ENCODE measurements at places on chromosomes 7 and 10. TPM values are rescaled to one million over a fixed set of nuclear protein-coding genes. Genes with fewer than 3 reads are reported as not detected.

Gene NFKB2
- 83.6 TPM for total RNA-seq

DNA sequence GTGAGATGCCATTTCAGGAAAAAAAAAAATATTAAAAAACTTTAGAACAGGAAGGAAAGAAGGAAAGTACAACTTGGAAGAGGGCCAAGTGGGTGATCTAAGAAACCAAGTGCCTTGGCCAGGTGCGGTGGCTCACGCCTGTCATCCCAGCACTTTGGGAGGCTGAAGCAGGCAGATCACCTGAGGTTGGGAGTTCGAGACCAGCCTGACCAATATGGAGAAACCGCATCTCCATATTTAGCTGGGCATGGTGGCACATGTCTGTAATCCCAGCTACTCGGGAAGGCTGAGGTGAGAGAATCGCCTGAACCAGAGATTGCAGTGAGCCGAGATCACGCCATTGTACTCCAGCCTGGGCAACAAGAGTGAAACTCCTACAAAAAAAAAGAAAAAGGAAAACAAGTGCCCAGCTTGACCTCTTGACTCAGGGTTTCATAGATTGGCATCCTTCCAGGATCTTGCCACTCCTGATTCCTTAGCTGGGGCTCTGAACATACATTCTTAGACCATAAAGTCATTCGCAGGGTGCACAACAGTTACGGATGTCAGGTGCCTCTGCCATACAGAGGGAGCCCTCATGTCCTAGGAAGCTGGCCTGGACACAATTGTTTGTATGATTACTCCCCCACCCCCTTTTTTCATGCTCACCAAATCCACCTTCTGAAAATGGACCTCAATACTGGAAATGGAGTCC is 2.1 kb upstream of the GUSB start:
- DNase-seq: peak; percentile 53

DNA sequence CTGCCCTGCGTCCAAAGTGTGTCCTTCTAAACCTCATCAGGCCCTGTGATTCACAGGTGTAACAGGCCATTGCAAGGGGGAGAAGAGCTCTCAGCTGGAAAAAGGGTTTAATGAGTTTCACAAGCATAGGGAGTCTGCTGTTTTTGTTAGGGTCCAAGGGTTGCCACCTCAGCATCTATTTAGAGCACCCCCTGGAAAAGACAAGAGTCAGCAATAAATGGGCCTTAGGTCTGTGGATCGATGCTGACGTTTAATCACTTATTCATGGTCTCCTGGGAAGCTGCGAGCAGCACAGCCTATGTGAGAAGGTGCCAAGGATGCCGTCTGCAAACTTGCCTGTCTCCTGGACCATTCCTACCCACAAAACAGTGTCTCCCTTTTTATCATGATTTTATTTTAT is 78.4 kb upstream of the BAIAP2L1 start:
- DNase-seq: no peak

Gene HOXA2
- 1.1 TPM for total RNA-seq

DNA sequence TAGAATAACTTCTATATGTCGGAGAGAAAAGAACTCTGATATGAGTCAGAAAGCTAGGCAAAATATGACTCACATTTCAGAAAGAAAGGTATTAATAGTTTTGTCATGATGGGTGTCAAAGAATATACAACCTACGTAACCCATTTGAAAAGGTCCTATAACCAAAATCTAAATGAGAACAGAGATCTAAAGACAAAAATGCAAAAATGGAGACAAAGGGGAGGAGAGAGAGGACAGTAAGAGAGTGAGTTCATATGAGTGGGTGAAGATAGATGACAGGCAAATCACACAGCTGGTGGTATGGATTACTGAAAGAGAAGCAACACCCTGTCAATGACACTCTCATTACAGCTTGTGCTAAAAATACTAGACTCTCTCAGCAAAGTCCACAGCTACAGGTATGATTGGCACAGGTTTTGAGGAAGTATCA is 25.6 kb downstream of the ANKMY2 start:
- DNase-seq: no peak

DNA sequence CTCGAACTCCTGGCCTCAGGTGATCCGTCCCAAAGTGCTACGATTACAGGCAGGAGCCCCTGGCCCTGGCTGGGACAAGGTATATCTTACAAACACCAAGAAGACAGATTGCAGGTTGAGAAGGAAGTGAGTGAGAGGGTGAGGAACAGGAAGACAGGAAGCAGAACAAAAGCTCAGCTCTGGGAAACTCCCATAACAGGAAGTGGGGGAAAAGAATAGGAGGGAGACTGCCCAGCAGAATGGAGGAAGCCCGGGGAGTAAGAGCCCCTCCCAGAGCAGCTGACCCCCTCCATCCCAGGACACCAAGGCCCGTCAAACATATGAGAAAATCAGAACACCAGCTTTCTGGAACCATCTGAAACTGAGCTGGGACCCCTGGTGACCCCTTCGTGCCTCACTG is 2.9 kb downstream of the TECPR1 start:
- no peak for DNase-seq

Gene PTPRZ1
- 0.04 TPM for total RNA-seq

- no peak for DNase-seq
These were observed 36.1 kb downstream of the MAD1L1 start for GRCh38 chr7:2196381-2197378.

DNA sequence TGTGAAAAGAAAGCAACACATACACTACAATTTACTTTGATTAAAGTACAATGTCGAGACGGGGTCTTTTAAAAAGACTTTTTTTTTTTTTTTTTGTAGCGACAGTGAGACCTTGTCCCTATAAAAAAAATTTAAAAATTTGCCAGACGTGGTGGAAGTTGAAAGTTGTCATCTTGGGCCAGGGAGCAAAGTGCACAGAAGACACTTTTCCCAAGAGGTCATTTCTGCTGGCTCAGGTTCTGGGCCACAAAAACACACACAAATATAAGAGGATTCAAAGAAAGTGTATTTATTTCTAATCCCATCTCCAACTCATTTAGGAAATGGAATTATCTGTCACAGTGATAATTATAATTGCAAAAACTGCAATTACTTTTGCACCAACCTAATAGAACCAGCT is 24.7 kb downstream of the SLC26A3 start:
- no peak for DNase-seq

Gene NAT16
- total RNA-seq: not detected

Gene PNLIPRP1
- not detected for total RNA-seq

GRCh38 chr10:44994752-44995530 is 5.8 kb upstream of the ZNF22 start:
- DNase-seq: no peak

Gene FLNC
- total RNA-seq: 243 TPM

DNA sequence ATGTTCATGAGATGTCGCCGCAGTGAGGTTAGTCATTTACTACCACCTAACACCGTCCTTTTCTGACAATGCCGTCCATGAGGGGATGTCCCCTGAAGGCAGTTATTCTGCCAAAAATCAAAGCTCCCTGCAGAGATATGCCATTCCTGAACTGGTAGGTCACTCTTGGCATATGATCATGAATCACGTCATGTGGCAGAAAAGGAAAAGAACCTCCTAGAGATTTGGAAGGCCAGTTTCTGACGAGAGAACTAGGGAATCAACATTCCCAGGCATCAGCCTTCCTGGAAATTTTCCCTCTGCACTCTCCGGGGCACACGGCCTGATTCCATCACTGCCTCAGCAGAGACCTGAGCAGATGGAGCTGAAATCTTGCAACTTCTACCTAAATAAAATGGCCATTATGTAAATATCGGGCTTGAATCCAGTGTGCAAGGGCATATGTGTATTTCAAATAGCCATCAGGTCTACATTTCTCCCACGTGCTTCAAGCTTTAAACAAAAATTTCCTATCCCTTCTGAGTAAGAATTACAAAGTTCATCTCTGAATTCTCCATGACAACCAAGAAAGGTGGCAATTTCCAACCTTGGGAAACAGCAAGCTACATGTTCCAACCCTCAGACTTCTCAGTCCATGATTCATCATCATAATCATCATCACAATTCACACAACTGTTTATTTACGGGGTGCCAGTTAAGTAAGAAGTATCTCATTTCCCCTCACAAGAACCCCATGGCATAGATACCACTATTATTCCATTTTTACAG is 46.5 kb downstream of the AMPH start:
- no peak for DNase-seq

GRCh38 chr10:94412449-94412848 is 10.1 kb downstream of the TBC1D12 start:
- no peak for DNase-seq

DNA sequence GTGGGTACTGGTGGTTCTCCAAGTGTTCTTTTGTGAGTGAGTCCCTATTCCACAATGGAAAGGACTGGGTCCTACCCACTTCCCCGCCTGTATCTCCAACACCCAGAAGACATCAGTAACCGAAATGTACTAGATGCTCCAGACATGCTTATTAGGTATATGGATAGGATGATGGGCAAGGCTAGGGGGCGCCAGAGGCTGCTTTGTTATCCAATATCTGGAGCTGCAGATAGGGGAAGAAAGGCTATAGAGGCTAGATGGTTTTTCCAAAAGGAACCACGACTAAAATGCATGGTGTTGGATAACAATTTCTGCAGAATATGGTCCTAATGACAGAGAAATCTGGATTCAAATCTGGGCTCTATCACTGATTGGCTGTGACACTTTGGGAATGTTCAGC is 56.2 kb upstream of the TM9SF3 start:
- no peak for DNase-seq

DNA sequence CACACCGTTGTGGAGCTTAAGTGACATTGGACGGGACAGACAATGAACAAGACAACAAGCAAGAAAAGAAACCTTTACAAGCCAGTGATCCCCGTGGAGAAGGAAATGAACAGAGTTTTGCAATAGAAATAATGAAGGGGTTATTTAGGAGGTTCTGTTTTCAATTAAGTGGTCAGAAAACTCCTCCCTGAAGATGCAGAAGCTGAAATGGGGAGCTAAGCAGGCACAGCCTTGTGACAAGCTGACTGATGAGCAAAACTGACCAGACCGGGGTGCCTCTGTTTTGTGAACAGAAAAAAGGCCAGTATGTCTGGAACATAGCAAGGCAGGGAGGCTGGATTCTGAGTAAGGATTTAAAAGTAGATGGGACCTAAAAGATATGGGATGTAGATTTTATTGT is 299.8 kb upstream of the POM121L12 start:
- no peak for DNase-seq

GRCh38 chr7:148014001-148014400 is 576.6 kb upstream of the C7orf33 start:
- no peak for DNase-seq

- no peak for DNase-seq
These were observed 22.7 kb downstream of the LUC7L2 start for GRCh38 chr7:139382439-139382838.

DNA sequence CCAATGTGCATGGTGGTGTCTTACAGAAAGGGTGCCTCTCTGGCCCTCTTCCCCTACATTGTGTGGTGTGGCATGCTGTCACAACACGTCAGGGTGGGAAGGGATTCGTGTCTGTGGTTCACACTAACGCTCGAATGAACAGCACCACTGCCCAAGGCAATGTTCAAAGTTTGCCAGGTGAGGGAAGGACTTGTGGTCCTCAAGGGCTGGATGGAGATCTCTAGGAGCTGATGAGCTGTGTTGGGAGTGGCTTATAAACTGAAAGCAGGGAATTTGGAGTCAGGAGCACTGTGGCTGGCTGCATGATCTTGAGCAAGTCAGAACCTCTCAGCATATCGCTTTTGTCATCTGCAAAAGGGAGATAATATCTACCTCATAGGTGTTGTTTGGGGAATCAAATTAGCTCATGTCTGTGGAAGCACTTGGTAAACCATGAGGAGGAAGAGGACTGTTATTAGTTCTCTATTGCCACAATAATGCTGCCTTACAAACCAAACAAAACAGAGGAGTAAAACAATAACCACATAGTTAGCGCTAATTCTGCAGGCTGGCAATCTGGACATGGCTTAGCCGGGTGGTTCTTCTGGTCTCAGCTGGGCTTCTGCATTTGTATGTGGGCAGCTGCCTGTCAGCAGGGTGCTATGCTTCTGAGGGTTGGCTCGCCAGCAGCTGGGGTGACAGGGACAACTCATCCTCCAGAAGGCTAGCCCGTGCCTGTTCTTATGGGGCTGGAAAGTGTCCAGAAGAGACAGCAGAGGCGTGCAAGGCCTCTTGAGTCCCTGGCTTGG is 22.9 kb upstream of the C10orf105 start:
- no peak for DNase-seq

DNA sequence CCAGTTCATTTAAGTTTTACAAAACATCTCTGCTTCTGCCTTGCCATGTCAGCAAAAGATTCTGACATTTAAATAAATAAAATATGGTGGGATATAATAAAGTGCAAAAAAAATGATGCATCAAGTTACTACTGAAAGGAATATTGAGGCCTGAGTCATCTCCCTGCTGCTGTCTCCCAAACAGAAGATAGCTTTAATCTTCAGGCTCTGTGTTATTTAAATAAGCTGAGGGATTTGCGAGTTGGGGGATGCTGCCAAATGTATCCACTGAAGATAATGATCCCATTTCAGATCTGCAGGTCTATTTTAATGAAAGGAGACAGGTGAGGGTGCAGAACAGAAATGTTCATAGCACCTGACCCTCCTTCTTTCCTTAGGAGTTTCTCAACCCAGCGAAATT is 720.8 kb downstream of the AUTS2 start:
- DNase-seq: no peak

Gene CYP3A5
- total RNA-seq: not detected

GRCh38 chr10:58424176-58424575 is 39.0 kb downstream of the TFAM start:
- no peak for DNase-seq

- no peak for DNase-seq
These were observed 292.9 kb upstream of the PITRM1 start for GRCh38 chr10:3465406-3465891.

DNA sequence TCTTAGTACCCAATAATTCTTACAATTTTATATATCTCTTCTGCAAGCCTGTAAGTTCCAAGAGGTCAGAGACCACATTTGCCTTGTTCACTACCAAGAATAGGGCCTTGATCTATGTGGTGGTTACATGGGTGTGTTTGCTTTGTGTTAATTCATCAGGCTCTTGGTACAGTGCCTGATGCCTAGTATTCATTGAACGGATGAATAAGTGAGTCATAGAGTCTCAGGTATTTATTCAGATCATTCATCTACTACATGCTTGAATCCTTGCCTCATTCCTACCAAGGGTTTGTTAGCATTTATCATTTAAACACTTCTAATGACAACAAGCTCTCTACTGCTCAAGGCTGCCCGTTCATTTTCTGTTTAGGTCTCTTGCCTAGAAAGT is 11.3 kb upstream of the SGPL1 start:
- peak; percentile 51 for DNase-seq

DNA sequence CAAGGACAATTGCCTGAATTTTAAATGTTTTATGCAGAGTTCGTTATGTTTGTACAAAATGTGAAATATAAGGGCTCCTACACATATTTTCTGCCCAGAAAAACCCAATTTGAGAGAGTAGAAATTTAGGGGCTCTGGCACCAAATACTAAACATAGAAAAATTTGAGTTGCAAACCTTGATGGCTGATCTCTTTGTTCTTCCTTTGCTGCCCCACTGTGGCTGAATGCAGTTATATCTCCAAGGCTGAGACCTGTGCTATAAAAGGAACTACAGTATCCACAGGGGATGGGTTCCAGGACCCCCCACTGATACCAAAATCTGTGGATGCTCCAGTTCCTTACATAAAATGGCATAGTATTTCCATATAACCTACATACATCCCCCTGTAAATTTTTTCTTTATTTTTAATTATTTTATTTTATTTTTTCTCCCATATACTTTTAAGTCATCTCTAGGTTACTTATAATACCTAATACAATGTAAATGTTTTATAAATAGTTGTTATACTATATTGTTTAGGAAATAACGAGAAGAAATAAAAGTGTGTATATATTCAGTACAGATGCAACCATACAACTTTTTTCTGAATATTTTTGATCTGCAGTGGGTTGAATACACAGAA is 22.5 kb downstream of the CFAP43 start:
- DNase-seq: no peak

- DNase-seq: no peak
These were observed 71.7 kb upstream of the ZNRF2 start for GRCh38 chr7:30212701-30213111.

Gene GARIN1A
- total RNA-seq: 0.17 TPM
